ENCODE measurements at places on chromosomes 5 and 9.

DNA sequence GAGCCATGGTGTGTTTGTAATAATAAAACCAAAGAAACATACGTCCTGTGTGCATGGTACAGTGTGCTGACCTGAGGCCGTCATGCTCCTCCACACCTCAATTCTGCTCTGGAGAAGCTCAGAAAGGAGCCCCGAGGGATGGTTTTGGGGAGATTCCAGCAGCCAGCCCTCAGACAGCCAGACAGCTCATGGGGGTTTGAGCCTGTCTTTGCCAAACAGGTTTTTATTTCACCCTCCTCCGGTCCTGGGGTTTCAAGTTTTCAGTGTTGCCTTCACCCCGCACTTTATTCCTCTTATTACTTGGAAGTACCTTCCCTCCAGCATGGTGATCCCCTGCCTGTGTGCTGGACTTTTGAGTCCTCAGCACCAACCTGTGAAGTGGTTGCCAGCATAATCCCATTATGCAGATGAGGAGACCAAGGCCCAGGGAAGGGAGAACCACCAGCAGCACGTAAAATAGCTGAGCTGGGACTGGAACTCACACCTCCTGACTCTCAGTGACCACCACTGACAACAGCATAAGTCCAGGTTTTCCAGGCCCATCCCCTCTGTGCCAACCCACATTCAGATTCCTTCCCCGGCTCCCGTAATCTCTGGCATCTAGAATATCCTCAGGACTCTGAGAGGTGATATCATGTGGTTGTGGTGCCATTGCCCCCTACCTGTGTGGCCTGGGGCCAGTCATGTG, 35.1 kb downstream of the TGFBI start:
- no peak for DNase-seq

- DNase-seq, result no peak
Observed at GRCh38 chr5:40277161-40277906, 402.4 kb upstream of the PTGER4 start.

DNA sequence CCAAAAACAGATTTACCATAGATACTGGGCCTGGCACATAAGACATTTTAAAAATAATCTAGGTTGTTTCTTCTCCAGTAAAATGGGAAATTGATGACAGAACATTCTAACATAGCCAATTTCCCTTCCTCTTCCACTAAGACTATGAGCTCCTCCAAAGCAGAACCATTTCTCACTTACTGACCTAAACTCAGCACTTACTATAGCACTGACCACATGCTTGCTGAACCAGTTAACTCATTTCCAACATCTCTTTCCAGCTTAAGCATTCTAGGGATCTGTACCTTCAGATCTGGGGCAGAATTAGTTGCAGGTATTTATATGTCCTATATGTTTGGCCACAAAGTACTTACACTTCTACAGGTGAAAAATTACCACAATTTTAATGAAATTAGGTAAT, 58.9 kb downstream of the TTC39B start:
- DNase-seq, result no peak

- DNase-seq, result no peak
Observed at GRCh38 chr5:133385346-133385745, 227.0 kb downstream of the FSTL4 start.

DNA sequence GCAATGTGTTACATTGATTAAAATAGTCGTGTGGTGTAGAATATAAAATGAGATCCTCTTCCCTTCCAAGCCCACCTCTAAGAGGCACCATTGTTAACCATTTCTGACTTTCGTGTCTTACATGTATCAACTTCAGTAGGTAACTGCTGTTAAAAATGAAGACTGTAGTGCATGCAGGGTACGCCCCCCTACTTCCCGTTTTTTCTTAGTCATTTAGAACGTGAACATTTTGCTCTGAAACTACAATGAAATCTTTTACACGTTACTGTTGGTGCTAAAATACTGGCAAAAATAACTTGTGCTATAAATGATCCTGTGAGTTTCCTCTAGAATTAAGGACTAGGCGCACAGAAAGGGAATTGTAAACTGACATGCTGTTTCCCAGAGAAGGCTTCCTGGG, 41.5 kb downstream of the WNK2 start:
- DNase-seq, result no peak
